ENCODE measurements at places on chromosomes 16 and 17. TPM values are rescaled to one million over a fixed set of nuclear protein-coding genes. Genes with fewer than 3 reads are reported as not detected.

DNA sequence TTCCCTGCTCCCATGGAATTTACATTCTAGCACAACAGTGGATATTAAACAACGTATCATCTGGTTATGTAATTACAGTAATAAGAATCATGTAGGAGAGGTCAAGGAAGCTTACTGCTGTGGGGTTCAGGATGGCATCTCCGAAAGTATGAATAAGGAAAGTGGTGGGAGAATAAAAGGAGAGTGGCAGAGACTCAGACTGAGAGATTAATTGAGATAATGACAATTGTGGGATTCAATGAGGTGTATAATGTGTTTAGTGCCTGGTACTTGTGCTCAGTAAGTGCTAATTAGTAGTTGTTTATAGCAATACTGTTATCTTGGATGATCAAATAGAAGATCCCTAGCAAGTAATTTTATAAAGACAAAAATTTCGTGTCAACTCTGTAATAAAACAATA is 45.3 kb downstream of the NF1 start:
- H3K36me3 ChIP-seq: peaks cover 2% of the 10 kb centered on the region
- no peak overlapping the region for H3K27ac ChIP-seq
- peaks cover 2% of the 10 kb centered on the region for H3K4me1 ChIP-seq
- H3K27me3 ChIP-seq: no peaks in the 10 kb centered on the region
- H3K4me3 ChIP-seq: no peak overlapping the region

Gene SLC35G6
- total RNA-seq: not detected

DNA sequence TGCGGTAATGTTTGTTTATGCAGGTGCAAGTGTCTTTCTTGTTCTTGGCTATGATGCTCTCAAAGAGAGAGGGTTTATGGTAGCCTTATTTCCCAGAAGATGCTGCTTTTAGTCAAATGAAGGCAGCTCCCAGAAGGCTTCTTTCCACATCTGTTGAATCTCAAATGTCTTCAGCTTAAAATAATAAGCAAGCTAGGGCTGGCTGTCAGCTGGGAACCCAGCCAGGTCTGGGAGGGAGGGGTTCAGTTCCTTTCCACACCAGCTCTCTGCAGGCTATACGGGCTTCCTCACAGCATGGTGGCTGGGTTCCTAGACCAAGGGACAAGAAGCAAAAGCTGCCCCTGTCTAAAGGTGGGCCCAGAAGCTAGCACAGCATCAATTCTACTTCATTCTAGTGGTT is 47.4 kb upstream of the ATF7IP2 start:
- no peaks in the 10 kb centered on the region for H3K4me1 ChIP-seq
- H3K36me3 ChIP-seq: no peaks in the 10 kb centered on the region
- H3K27me3 ChIP-seq: no peaks in the 10 kb centered on the region
- H3K4me3 ChIP-seq: no peak overlapping the region
- no peak for DNase-seq
- no peak overlapping the region for H3K27ac ChIP-seq

GRCh38 chr17:42153919-42154742 is 658 bp downstream of the RAB5C start:
- peak overlapping the region; percentile 93 for H3K4me3 ChIP-seq
- H3K36me3 ChIP-seq: peaks cover 36% of the 10 kb centered on the region
- peak; percentile 25 for DNase-seq
- peaks cover 21% of the 10 kb centered on the region for H3K4me1 ChIP-seq

GRCh38 chr17:33049781-33050414 is 58.3 kb downstream of the SPACA3 start:
- no peaks in the 10 kb centered on the region for H3K4me1 ChIP-seq
- no peak overlapping the region for H3K4me3 ChIP-seq

- peaks cover 46% of the 10 kb centered on the region for H3K27me3 ChIP-seq
- no peak overlapping the region for H3K27ac ChIP-seq
- no peak overlapping the region for H3K4me3 ChIP-seq
- H3K36me3 ChIP-seq: no peaks in the 10 kb centered on the region
Observed at GRCh38 chr16:78509965-78510364, 410.5 kb downstream of the WWOX start.

DNA sequence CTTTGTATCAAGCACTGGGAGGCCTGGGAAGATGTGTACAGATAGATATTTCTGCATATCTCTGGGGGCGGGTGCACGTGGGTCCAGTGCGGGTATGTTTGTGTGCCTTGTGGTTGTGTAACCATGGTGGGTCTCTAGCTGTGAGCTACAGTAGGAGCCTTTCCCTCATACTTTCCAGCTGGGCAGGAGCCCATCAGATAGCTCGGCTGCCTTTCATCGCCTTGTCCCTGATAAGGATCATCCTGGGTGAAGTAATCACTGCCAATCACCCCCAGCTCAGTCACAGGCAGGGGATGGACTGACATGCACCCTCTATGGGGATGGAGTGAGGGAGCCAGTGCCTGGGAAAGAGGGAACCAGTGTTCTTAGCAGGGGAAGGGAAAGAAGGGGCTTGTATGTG is 3.2 kb upstream of the SCRN2 start:
- H3K36me3 ChIP-seq: peaks cover under 1% of the 10 kb centered on the region
- H3K4me3 ChIP-seq: no peak overlapping the region
- H3K27ac ChIP-seq: no peak overlapping the region
- DNase-seq: peak; percentile 49
- H3K27me3 ChIP-seq: no peaks in the 10 kb centered on the region
- H3K4me1 ChIP-seq: peaks cover 54% of the 10 kb centered on the region

DNA sequence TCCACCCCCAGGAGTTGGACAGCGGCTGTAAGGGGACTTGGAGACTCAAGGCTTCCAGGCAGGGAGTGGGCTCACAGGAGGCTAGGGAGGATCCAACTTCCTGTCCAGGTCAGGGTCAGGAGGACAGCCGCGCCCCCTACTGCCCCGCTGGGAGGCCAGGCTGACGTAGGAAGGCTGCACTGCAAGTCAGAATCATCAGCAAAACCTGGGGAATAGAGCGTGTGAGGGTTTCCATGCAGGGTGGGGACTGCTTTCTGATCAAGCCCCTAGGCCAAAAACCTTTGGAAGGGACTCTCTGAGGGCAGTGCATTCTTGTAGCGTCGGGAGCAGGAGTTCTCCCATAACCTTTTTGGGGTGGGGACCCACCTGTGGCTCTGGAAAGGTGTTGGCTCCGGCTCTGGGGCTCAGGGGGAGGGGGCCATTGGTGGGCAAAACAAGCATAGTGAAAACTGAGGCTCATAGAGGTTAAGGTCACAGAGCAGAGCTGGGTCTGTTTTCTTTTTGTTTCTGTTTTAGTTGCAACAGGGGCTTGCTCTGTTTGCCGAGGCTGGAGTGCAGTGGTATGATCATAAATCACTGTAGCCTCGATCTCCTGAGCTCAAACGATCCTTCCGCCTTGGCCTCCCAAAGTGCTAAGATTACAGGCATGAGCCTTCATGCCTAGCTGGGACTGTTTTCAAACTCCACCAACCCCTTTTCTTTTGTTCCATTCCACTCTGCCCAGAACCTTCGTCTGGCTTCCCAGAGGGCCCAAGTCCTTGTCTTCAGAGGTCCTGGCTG is 22.1 kb downstream of the RAI1 start:
- H3K36me3 ChIP-seq: no peaks in the 10 kb centered on the region
- no peak overlapping the region for H3K4me3 ChIP-seq
- no peaks in the 10 kb centered on the region for H3K27me3 ChIP-seq
- peaks cover 22% of the 10 kb centered on the region for H3K4me1 ChIP-seq
- DNase-seq: peak; percentile 55

GRCh38 chr17:2060385-2060658 is 5.4 kb downstream of the HIC1 start:
- peaks cover 10% of the 10 kb centered on the region for H3K36me3 ChIP-seq
- no peak for DNase-seq
- H3K27me3 ChIP-seq: no peaks in the 10 kb centered on the region
- no peak overlapping the region for H3K4me3 ChIP-seq

DNA sequence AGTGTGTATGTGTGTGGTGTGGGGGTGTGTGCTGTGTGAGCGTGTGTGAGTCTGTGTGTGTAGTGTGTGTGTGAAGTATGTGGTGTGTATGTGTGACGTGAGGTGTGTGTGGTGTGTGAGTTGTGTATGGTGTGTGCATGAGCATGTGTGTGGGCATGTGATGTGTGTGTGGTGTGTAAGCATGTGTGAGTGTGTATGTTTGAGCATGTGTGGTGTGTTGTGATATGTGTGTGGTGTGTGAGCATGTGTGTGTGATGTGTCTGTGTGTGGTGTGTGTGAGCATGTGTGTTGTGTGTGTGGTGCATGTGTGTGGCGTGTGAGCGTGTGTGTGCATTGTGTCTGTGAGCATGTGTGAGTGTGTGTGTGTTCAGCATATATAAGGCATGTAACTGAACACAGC is 20.9 kb downstream of the MAPT start:
- no peaks in the 10 kb centered on the region for H3K4me1 ChIP-seq
- no peak overlapping the region for H3K4me3 ChIP-seq
- H3K27ac ChIP-seq: no peak overlapping the region
- H3K27me3 ChIP-seq: peaks cover 56% of the 10 kb centered on the region
- no peaks in the 10 kb centered on the region for H3K36me3 ChIP-seq

Gene CCL4
- 1.1 TPM for total RNA-seq

GRCh38 chr16:9107025-9107970 is 15.9 kb downstream of the HAPSTR1 start:
- H3K27me3 ChIP-seq: no peaks in the 10 kb centered on the region
- peaks cover 98% of the 10 kb centered on the region for H3K36me3 ChIP-seq
- DNase-seq: no peak

DNA sequence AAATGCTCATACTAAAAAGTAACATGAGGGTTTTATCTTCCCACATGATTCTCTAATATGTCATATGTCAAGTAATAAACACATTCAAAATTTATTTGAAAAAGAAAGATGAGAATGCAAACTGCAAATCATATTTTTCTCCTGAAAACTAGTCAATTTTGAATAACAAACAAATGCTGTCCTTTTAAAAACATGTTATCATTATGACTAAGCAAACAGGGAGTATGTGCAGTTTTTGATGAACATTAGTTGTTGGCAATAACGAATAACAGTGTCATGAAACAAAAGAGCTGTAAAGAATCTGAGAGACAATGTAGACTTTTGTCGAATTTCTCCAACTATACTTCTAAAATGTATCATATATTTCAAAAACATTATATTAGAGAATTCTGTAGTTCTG is 34.8 kb downstream of the RPGRIP1L start:
- DNase-seq: no peak
- H3K36me3 ChIP-seq: no peaks in the 10 kb centered on the region
- H3K4me1 ChIP-seq: no peaks in the 10 kb centered on the region

DNA sequence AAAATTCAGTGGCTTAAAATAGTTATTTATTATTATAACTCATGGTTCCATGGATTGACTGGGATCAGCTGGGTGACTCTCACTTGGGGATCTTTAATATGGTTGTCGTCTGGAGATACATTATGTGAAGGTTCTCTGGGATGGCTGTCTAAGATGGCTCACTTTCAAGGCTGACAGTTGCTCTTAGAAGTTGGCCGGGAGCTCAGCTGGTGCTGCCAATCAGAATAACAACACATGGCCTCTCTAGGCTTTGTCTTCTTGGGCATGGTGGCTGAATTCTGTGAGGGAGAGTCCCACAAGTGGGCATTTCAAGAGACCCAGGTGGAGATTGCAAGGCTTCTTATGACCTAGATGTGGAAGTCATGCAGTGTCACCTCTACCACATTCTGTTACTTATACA is 269.7 kb downstream of the CA10 start:
- no peak overlapping the region for H3K4me3 ChIP-seq
- DNase-seq: no peak
- no peaks in the 10 kb centered on the region for H3K36me3 ChIP-seq
- H3K27me3 ChIP-seq: no peaks in the 10 kb centered on the region
- no peaks in the 10 kb centered on the region for H3K4me1 ChIP-seq
- H3K27ac ChIP-seq: no peak overlapping the region

- no peak overlapping the region for H3K27ac ChIP-seq
- peaks cover 24% of the 10 kb centered on the region for H3K36me3 ChIP-seq
- DNase-seq: no peak
- peaks cover 13% of the 10 kb centered on the region for H3K4me1 ChIP-seq
- no peaks in the 10 kb centered on the region for H3K27me3 ChIP-seq
Observed at GRCh38 chr16:11049396-11050059, 105.2 kb downstream of the CLEC16A start.

- no peak overlapping the region for H3K27ac ChIP-seq
- peaks cover 3% of the 10 kb centered on the region for H3K27me3 ChIP-seq
- H3K4me3 ChIP-seq: no peak overlapping the region
- H3K4me1 ChIP-seq: peaks cover 5% of the 10 kb centered on the region
Observed at GRCh38 chr17:73765824-73766563, 121.7 kb upstream of the SDK2 start.

DNA sequence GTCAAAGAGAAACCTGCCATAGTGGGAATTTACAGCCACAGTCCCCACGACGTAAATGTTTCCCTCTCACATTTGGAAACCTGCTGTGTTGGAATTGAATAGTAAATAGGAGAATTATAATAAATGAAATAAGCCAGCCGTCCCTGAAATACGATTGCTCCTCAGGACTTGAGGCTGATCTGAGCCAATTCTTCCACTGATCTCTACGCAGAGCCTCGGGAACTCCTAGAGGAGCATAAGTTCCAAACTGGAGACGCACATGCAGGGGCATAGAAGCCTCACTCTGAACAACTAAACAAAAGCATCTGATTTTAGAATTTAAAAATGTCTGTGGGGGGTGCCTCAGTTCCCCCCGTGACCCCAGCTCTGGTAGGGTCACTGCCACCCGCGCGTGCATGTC is 10.2 kb upstream of the TEX19 start:
- H3K36me3 ChIP-seq: no peaks in the 10 kb centered on the region
- H3K27ac ChIP-seq: no peak overlapping the region
- no peak overlapping the region for H3K4me3 ChIP-seq
- H3K4me1 ChIP-seq: peaks cover 78% of the 10 kb centered on the region

- 0 out of 3 replicates have a peak, but pooled peaks cover 3% of the 10 kb centered on the region for H3K36me3 ChIP-seq
- H3K4me3 ChIP-seq: no peak overlapping the region
- H3K4me1 ChIP-seq: no peaks in the 10 kb centered on the region
- H3K27ac ChIP-seq: no peak overlapping the region
- no peak for DNase-seq
Observed at GRCh38 chr17:31532081-31532480, 140.6 kb downstream of the RAB11FIP4 start.

- no peak overlapping the region for H3K27ac ChIP-seq
- H3K4me1 ChIP-seq: peaks cover 16% of the 10 kb centered on the region
- H3K27me3 ChIP-seq: no peaks in the 10 kb centered on the region
- no peak for DNase-seq
- H3K4me3 ChIP-seq: no peak overlapping the region
- peaks cover 23% of the 10 kb centered on the region for H3K36me3 ChIP-seq
Observed at GRCh38 chr17:57092171-57092570, 7.1 kb downstream of the AKAP1 start.

DNA sequence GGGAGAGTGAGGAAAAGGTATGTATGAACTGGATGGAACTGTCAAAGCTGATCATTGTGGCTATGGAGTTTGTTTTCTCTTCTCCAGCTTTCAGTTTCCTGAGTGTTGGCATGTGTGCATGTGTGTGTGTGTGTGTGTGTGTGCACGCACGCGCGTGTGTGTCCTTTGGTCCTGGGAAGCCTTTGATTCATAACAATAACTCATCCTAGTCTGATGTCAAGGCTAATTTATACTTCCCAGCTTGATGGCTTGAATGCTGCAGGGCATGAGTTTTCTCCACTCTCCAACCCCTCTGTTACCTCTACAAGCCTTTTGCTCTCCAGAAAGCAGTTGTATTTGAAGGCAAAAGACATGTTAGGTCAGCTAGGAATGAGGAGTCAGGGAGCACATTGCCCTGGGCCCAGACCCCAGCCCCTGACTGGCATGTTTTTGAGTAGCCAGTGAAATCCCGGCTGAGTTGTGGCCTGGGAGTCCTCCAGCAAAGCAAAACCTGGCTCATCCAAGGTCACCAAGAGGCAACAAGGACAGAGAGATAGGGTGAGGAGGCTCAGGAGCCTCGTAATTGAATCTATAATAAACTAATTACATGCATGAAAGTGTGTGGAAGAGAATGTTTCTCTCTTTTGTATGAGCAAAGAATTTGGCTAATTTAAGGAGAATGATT is 8.9 kb upstream of the CDC42EP4 start:
- H3K27ac ChIP-seq: no peak overlapping the region
- DNase-seq: no peak
- peaks cover 23% of the 10 kb centered on the region for H3K4me1 ChIP-seq
- no peak overlapping the region for H3K4me3 ChIP-seq
- peaks cover 5% of the 10 kb centered on the region for H3K27me3 ChIP-seq
